Cardiac ventricle fibroblast (primary cell): ENCODE measurements at places on chromosomes 7 and 10. TPM values are rescaled to one million over a fixed set of nuclear protein-coding genes. Genes with fewer than 3 reads are reported as not detected.

Gene GPR37
- total RNA-seq = 0.10 and 0.37 TPM in 2 replicates

Gene AZGP1
- 1.3 and 2.1 TPM in 2 replicates for total RNA-seq

Gene TMEM26
- 0.54 and 0.94 TPM in 2 replicates for total RNA-seq

Gene ZNF92
- 3.5 and 5.6 TPM in 2 replicates for total RNA-seq

Gene HIF1AN
- total RNA-seq = 6.3 and 9.6 TPM in 2 replicates

Gene AFAP1L2
- 3.1 and 3.5 TPM in 2 replicates for total RNA-seq

Gene ZNF117
- total RNA-seq = 7.0 and 7.7 TPM in 2 replicates

Gene CSTF2T
- total RNA-seq = 37.4 and 39.3 TPM in 2 replicates

Gene WASHC2A
- 31.9 and 33.1 TPM in 2 replicates for total RNA-seq

Gene NUDCD3
- 39.7 and 41.3 TPM in 2 replicates for total RNA-seq

Gene FBXL13
- 1.00 and 4.4 TPM in 2 replicates for total RNA-seq

Gene NPFFR1
- not detected in 2 replicates for total RNA-seq

Gene TUBAL3
- total RNA-seq = not detected in 2 replicates

Gene CASD1
- total RNA-seq = 7.6 and 11.9 TPM in 2 replicates

Gene CPA4
- 1.3 and 2.6 TPM in 2 replicates for total RNA-seq
